ENCODE measurements at places on chromosomes 4 and X. TPM values are rescaled to one million over a fixed set of nuclear protein-coding genes. Genes with fewer than 3 reads are reported as not detected.

The CXCL11 gene
- not detected for total RNA-seq

The ARX gene
- not detected for total RNA-seq

The PABPC1L2B gene
- not detected for total RNA-seq

The AMTN gene
- not detected for total RNA-seq

The ALG13 gene
- 50.3 TPM for total RNA-seq

The TMEM154 gene
- 1.3 TPM for total RNA-seq

The ZNF157 gene
- not detected for total RNA-seq

The RBM46 gene
- not detected for total RNA-seq

The METAP1 gene
- 39.3 TPM for total RNA-seq

The SPANXN3 gene
- not detected for total RNA-seq

The LUZP4 gene
- not detected for total RNA-seq

The LDOC1 gene
- 3.1 TPM for total RNA-seq

The IL9R gene
- total RNA-seq: not detected

The PNMA5 gene
- total RNA-seq: not detected

The GAGE12H gene
- total RNA-seq: not detected

The CC2D2A gene
- 25.6 TPM for total RNA-seq
